ENCODE measurements at places on chromosomes 5 and 9. TPM values are rescaled to one million over a fixed set of nuclear protein-coding genes. Genes with fewer than 3 reads are reported as not detected.

The OLFM1 gene
- polyA plus RNA-seq: 3.3 TPM

The NR5A1 gene
- polyA plus RNA-seq: not detected

The CEL gene
- 4.7 TPM for polyA plus RNA-seq

The SLCO6A1 gene
- not detected for polyA plus RNA-seq

The PCDH12 gene
- 15.7 TPM for polyA plus RNA-seq

The PIK3R1 gene
- 92.7 TPM for polyA plus RNA-seq

The ECM2 gene
- 14.9 TPM for polyA plus RNA-seq

The CORO2A gene
- 2.2 TPM for polyA plus RNA-seq

The PCDH1 gene
- polyA plus RNA-seq: 22.4 TPM

The MCIDAS gene
- 0.71 TPM for polyA plus RNA-seq

The OTP gene
- polyA plus RNA-seq: not detected

The ZNF354C gene
- polyA plus RNA-seq: 18.4 TPM

DNA sequence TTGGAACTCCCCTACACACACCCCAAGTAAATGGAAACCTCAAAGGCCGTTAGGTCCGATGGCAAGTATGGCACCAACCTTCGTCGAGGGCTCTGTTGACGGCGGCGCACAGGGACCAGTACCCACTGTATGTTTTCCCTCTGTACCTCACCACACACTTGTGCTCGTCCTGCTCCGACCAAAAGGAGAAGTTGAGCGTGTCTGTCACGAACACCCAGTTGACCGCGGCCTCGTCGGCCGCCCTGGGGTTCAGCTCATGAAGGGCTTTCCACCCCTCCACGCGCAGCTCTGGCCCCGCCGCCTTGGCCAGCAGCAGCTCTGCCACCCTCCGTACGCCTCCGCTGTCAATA lies 24.0 kb downstream of the HNRNPK start:
- no peak for DNase-seq

- DNase-seq: peak; percentile 85
These were observed 114.9 kb upstream of the TRIM32 start for GRCh38 chr9:116572095-116572748.

- no peak for DNase-seq
These were observed 1241.5 kb upstream of the WWC1 start for GRCh38 chr5:167049771-167050567.

GRCh38 chr9:134717924-134718645 lies 76.5 kb downstream of the COL5A1 start:
- no peak for DNase-seq

GRCh38 chr5:67042176-67043003 lies 154.2 kb downstream of the CD180 start:
- DNase-seq: no peak

DNA sequence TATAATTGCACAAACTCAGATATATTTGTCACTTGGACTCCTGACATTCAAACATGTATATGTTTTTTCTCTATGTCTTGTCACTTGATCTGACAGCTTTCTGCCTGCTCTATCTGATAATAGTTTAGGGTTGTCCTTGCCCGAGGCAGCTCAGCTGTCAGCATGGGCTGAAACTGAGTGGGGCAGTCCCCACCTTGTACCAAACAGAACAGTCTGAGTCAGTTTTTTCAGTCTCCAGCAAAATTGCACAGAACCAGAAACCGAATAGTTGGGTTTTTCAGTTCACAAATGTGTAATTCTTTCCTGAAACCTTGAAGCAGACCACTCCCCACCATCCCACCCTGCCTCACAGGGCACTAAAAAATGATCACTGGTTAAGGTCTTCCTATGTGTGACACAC lies 9.5 kb upstream of the HAND1 start:
- DNase-seq: no peak

- DNase-seq: no peak
These were observed 25.7 kb downstream of the PCDHGC5 start for GRCh38 chr5:141514330-141515133.

GRCh38 chr5:6583049-6583880 lies 49.6 kb downstream of the NSUN2 start:
- peak; percentile 34 for DNase-seq

DNA sequence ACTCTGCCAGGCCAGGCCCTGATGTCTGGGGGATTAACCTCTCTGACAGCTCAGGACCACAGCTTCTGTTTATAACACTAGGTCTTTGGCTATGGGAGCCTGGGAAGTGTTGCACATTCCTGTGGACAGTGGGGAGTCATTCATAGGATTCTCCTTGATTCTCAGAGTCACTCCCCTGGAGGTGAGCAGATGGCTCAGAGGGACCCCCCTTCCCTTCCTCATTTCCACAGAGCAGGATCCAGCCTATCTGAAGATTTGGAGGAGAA lies 60.2 kb downstream of the NRG2 start:
- no peak for DNase-seq

GRCh38 chr5:55492449-55492848 lies 42.3 kb downstream of the PLPP1 start:
- no peak for DNase-seq

DNA sequence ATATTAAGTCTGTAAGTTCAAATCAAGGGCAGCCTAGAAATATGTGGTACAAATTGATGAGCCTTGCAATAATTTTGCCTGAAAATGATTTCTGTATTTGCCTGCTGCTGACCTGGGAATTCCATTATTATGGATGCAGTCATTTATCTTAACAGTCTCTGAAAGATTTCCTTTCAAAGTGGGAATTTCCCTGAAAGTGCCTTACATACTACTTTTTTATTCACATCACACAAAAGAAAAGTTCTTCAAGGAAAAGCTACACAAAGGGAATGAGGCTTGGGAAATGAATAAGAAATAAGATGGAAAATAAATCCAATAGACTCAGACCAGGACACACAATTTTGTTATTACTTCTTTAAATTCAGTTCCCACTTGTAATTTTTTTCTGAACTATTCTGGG lies 537.8 kb upstream of the PTGER4 start:
- no peak for DNase-seq

DNA sequence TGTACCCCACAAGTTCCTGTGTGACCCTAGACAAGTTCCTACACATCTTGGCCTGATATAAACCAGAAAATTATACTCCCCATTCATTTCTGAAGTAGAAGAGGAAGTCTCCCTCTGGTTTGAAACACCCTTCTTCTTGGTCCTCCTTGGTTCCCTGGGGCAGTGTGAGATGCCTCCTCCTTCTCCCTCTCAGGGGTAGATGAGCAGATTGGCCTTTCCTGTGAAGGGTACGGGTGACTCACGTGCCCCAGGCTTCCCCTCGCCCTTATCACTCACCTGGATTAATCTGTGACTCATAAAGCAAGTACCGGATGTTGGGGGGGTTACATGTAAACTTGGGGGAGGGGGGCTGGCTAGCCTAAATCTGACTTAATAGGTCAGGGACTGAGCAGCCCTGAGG lies 11.1 kb upstream of the AQP3 start:
- no peak for DNase-seq

GRCh38 chr9:805151-805550 lies 36.3 kb upstream of the DMRT1 start:
- DNase-seq: no peak

DNA sequence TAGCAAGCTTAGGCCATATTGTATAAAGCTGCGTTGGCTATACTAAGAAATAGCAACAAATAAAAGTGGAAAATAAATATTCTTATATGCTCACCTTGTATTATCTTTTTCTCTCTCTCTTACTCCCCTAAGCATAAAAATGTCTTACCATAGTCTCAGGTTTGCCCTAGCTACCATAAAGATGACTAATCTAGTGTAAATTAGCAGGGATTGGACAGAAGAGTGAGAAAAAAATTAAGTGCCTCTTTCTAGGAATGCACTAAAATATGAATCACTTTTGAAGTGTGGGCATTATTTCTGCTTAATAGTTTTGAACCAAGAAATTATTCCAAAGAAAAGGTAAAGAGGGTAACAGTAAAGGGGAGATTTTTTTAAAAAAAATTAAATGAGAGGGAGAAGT lies 201.3 kb downstream of the HINT1 start:
- DNase-seq: no peak

DNA sequence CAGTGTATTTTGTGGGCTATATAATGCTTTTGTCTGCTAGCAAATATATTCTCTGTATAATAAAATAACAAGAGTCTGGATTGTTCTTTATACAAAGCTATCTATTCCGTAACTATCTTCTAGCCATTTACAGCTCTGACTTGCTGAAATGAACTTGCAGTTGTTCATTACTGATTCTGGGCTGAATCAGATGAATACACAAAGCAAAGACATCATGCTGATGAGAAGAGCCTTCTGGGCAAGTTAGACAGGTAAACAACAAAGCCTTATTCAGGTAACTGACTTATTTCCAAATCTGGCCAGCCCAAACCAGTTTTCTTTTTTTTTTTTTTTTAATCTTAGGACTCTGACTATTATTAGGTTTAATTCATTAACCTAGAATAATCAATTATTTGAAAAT lies 255.5 kb downstream of the KIAA0825 start:
- DNase-seq: no peak

- DNase-seq: peak; percentile 47
These were observed 31.8 kb upstream of the CKS2 start for GRCh38 chr9:89278997-89279739.

GRCh38 chr9:110126986-110127864 lies 80.7 kb downstream of the C9orf152 start:
- DNase-seq: peak; percentile 81

- DNase-seq: no peak
These were observed 7.7 kb downstream of the ARHGAP26 start for GRCh38 chr5:142777850-142778249.

DNA sequence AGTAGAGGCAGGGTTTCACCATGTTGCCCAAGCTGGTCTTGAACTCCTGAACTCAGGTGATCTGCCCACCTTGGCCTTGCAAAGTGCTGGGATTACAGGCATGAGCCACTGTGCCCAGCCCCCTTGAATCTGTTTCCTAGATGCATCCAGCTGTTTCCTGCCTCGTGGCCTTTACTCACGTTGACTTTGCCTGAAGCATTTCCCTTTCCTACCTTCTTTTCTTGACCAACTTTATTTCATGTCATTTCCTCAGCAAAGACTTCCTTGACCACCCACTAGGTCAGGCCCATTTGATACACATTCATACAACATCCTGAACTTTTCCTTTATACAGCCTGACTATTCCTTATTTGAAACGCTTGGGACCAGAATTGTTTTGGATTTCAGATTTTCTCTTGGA lies 51.0 kb downstream of the DOCK2 start:
- no peak for DNase-seq

- DNase-seq: peak; percentile 69
These were observed 95.8 kb downstream of the ALDH1A1 start for GRCh38 chr9:72856972-72857623.

GRCh38 chr5:111142932-111143331 lies 50.8 kb downstream of the WDR36 start:
- no peak for DNase-seq

DNA sequence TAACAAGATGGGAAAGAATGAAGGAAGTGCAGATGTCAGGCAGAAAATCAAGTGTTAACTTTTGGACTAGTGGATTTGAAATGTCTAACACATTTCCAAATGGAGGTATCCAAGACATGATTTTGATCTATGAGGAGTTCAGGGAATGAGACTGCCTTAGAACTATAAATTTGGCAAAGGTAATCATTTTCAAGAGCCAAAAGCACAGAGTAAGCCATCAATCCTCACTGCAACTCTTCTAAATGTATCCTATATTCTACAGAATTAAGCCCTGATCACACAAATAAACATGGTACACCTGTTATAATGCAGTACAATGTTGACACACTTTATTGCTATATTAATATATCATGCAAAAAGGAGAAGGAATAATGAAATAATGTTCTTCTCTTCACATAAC lies 55.6 kb downstream of the SETX start:
- DNase-seq: no peak

DNA sequence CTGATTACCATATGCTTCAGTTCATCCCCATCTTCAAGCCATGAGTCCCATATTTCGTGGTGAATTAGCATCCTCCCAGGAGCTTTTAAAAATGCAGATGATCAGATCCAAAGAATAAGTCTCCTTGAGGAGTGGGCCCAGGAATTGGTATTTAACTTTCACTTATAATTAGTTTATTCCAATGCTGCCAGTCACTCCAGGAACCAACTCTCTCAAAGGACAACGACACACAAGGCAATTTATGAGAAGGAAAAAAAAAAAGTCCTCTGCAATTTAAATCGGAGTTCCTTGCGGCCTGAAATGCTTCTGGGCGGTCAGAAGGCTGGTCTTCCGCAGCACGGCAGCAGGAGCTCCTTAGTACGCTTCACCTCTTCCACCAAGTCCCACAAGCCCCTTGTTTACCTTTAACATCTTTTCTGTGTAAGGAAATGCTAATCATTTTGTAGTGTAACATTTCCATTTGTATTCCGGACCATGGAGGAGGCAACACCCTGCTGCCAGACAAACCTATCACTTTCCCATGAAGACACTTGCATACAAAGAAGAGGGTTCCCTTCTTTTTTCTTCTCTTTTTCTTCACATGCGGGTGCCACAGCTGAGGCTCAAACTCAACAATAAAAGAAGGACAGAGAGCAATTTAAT lies 16.3 kb upstream of the KCNV2 start:
- no peak for DNase-seq

DNA sequence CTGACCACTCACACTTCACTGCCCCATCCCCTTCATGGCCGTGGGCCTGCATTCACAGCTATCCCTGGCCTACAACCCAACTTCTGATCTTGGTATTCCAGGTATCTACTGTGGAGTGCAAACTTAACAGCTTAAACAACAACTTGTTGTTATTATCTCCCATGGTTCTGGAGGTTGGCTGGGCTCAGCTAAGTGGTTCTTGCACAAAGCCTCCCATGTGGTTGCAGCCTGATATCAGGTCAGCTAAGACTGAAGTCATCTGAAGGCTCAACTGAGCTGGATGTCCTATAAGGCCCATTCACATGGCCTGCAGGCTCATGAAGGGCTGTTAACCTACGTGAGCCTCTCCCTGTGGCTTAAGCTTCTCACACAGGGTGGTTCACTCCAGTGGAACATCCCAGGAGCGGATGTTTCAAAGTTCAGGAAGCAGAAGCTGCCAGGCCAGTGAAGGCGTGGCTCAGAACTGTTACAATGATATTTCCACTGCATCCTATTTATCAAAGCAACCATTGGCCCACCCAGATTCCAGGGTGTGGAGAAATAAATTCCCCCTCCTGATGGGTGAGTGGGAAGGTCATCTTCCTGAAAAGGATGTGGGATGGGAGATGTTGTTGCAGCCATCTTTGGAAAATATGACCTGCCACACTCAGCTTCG lies 30.0 kb upstream of the TRIO start:
- DNase-seq: no peak

GRCh38 chr9:83933790-83934189 lies 12.6 kb upstream of the KIF27 start:
- no peak for DNase-seq

GRCh38 chr9:93198838-93199625 lies 15.1 kb downstream of the WNK2 start:
- no peak for DNase-seq

DNA sequence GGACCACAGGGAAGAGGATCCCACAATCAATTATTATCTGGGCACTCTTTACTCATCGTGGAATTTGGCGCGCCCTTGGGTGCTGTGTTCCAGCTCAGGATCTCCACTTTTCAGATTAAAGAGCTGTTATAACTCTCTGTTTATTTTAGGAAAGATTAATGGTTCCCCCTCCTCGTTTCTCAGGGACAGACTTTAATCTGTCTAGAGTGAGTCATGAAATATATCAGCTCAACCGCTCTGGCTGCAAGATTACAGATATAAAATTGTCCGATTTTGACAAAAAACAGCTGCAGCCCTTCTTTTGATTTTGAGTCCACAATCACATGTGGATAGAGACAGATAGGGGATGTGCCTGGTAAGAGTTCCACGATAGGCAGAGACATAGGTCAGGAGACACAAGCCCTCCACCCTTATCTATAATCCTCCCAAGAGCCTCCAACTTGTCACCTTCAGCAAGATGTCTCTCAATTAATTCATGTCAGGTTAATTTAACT lies 77.6 kb upstream of the ANKRD55 start:
- DNase-seq: no peak

- no peak for DNase-seq
These were observed 660.7 kb upstream of the ADAMTS16 start for GRCh38 chr5:4479426-4479825.
